Astrocyte (in vitro differentiated cells and primary cell): ENCODE measurements at places on chromosomes 13 and 19. TPM values are rescaled to one million over a fixed set of nuclear protein-coding genes. Genes with fewer than 3 reads are reported as not detected.

ZNF415 gene
- 8.7 TPM in 2 replicates for total RNA-seq

LIPE gene
- total RNA-seq = 1.3 and 2.0 TPM in 2 replicates

ZSWIM4 gene
- total RNA-seq = 9.5 and 10.6 TPM in 2 replicates

KLF2 gene
- total RNA-seq = 1.9 and 2.0 TPM in 2 replicates

RNASEH2B gene
- total RNA-seq = 23.6 and 24.0 TPM in 2 replicates

SLC7A9 gene
- total RNA-seq = 0.17 and 0.45 TPM in 2 replicates

ZNF560 gene
- total RNA-seq = not detected in 2 replicates

TMEM59L gene
- 5.6 and 8.8 TPM in 2 replicates for total RNA-seq

LHB gene
- 0.48 TPM in 1 of 2 replicates, not detected in the other for total RNA-seq

CEACAM20 gene
- not detected in 2 replicates for total RNA-seq

ICAM4 gene
- total RNA-seq = 0.20 TPM in 1 of 2 replicates, not detected in the other

PLIN5 gene
- total RNA-seq = not detected in 2 replicates

IGFL3 gene
- 93.5 and 127 TPM in 2 replicates for total RNA-seq

DACT3 gene
- 19.8 and 27.7 TPM in 2 replicates for total RNA-seq

AMER2 gene
- 0.02 TPM in 1 of 2 replicates, not detected in the other for total RNA-seq

- no peak for DNase-seq
Observed at GRCh38 chr13:41652735-41653361, 195.5 kb downstream of the RGCC start.

DNA sequence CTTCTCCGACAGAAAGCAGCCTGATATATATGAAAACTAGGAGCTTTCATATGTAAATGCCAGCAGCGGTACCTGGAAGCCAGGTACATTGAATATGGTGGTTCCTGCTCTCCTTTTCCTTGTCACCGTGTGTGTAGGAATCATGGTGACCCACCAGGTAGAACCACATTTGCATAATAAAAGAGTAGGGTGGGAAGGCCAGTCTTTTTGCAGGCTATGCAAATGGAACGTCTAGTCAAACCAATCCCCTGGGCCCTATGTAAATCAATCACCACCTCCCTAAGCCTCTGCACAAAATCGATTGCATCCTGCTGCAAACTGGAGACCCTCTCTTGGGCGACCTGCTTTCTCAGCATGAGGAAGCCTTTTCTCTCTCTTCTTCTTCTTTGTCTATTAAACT lies 22.2 kb upstream of the ZNF181 start:
- DNase-seq = no peak

DNA sequence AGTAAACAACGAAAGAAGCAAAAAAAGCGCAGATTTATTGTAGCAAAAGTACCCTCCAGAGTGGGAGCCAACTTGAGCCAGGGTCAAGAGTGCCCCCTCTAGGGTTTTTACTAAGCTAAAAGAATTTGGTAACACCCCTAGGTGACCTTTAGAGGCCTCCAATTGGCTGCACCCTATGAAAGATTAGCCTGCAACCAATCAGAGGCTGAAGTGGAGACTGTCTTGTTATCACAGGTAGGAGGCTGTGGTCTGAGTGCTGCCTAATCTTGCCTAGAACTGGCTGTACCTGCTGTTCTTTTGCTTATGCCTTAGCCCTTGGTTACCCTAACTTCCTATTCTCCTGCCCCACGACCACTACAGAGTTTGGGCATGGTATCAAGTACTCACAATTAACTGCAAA lies 38.3 kb downstream of the ANKRD10 start:
- DNase-seq = no peak

DNA sequence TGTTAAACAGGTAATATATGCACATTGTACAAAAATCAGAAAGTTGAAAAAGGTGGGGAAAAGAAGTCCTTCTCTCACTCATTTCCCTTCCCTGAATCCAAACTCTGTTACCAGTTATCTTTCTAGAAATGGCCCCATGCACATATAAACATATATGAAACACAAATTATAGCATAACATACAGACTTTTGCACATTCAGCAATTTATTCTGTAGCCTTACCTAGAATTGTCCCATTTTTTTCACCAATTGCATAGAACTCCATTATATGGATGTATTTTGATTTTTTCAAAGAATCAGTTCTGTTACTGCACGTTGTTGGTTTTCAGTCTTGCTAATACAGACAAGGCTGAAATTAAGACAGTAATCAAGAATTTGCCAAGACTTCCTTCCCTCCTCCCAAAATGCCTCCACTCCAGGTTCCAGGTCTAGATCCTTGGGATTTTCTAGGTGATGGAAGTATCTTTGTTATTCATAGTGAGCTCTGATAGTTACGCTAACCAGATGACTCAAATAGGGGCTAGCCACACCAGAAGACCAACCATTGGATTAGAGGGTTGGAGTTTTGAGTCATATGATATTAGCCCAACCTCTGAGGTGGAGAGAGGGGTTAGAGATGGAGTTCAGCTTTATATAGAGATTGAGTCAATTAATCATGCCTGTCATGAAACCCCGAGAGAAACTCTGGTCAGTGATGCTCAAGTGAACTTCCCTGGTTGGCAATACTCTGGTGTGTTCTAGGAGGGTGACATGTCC lies 30.7 kb downstream of the GPR180 start:
- no peak for DNase-seq

GRCh38 chr13:43431290-43431716 lies 355.5 kb downstream of the ENOX1 start:
- no peak for DNase-seq

DNA sequence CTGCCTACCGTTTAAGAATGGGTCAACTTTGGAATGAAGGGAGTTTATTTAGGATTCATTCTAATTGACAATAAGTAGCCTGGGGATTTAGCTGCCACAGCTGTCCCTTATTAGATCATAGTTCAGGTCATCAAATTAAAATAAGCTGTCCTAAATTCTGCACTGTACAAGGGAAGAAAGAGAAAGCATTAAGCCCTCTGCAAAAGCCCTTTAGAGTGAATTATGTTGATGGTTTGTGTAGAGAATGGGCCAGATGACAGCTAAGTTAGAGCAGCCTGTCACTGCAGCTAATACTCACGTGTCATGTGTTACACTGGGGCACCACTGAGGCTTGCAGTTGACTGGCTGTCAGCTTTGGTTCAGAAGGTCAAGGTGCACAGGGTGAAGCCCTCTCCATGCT lies 737.1 kb upstream of the SLC10A2 start:
- no peak for DNase-seq

- DNase-seq = no peak
Observed at GRCh38 chr19:2363419-2363818, 3.4 kb downstream of the TMPRSS9 start.

- no peak for DNase-seq
Observed at GRCh38 chr19:35253316-35254286, 4.8 kb downstream of the LSR start.

DNA sequence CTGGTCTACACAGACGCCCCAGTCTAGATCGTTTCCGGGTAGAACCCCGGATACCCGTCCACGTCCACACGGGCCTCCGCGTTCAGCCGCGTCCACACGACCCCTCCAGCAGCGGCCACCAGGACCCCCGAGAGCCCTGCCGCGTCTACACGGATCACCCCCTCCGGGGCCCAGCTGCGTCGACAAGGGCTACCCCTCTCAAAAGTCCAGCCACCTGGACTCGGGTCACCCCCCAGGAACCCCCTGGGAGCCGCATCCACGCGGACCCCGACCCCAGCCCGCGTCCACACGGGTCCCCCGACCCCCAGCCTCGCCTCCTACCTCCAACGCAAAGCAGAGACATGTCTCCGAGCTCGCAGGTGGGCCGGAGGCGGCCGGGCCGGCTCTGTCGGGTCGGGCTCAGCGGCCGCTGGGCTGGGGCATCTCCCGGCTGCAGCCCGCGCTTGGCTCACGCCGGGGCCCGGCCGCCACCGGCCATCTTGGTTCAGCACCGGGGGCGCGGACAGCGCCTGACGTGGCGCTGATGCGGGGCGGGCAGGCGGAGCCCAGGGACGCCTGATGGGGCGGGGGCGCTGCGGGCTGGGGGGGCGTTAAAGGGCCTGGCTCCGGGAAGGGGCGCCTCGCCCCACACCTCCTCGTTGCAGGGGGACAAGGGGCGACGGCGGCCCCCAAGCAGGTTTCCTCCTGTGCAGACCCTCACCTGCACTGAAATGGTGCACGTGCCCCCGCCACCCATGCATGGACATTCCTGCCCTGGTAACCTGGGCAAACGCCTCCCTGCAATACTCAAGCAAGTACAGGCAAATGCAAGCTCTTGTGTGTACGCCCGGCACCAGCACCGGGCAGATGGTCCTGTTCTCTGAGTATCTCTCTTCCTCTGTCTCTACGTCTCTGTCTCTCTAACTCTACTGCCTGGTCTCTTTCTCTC lies at the start of gene UNC13A:
Gene UNC13A (minus strand): TSS at position 498 of the 928 bp plus-strand sequence. CDS start 155 bp downstream, at position 343.
- no peak for DNase-seq

- DNase-seq = no peak
Observed at GRCh38 chr13:20131057-20131832, 29.6 kb downstream of the GJA3 start.

- no peak for DNase-seq
Observed at GRCh38 chr19:18596752-18597157, 8.2 kb downstream of the REX1BD start.

DNA sequence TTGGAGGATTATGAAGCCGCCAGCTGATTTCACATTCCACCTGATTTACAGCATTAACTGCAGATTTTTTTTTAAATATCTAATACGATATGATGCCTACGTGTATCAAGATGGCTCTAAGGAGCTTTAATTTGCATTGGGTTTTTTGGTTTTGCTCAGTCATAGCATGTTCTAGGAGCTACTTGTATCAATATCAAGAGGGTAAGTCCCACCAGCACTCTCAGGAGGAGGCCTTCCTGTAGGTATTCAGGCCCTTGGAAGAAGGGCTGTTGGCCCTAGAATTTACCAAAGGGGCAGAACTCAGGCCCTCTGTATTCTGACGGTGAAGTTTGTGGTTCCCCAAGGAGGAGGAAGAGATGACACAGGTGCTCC lies 97.2 kb upstream of the IPO5 start:
- DNase-seq = no peak

DNA sequence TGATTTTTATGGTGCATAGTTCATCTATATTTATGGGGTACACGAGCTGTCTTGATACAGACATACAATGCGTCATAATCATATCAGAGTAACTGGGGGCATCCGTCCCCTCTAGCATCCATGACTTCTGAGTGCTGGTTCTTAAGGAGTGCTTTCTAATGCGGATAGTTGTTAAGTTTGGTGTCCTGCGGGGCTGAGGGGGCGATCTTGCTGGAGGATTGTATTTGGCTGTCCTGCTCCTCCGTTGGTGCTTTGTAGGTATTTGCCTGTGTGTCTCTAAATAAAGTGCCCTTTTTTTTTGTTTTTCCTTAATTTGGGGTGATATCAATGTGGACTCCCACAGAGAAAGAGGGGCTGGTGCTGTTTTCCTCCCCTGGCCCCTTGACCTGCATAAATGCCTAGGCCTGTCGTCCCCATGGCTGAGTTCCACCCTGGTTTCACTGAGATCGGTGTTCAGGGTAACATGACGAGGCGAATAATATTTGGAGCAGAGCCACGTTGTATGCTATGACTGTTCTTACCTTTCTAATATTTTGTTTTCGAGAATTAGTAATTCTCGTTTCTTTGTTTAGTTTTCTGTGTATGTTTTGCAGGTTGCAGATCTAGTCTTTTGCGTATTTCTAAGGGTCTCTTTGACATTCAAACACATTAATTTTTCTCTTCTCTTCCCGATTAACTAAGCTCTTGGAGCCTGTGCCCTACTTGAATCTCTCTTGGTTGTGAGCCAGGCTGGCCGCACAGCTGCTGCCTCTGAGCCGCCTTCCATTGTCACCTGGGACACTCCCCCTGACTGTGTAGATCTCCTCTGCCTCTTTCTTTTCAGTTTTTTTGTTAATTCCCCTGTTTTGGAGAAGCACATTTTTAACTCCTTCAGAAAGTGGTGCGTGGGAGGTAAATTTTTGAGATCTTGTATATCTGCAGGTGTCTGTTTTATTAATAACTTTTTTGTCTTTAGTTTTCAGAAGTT lies 100.3 kb downstream of the ARHGEF7 start:
- DNase-seq = no peak

DNA sequence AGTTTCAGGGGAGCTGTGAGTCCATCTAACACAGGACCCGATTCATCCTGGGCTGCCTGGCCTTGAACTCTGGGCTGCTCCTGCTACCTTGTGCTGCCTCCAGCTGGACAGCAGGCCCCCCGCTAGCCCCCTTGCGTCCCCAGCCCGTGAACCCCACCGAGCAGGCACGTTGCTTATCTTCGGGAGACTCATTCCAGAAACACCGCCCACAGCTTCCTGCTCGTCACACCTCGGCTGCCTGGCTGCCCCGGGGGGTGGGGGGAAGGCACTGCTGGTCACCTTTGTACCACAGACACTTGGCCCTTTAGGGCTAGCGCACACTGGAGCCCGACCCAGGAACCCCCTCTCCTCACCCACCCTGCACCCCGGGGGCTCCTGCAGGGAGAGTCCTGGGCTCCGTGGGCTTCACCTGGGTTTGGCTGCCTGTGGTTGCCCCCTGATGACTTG lies 48.1 kb downstream of the CRTC1 start:
- DNase-seq = peak; percentile 26

GRCh38 chr13:82070416-82070815 lies 1729.5 kb upstream of the SPRY2 start:
- DNase-seq = no peak
